ENCODE measurements at places on chromosomes 11 and 22. TPM values are rescaled to one million over a fixed set of nuclear protein-coding genes. Genes with fewer than 3 reads are reported as not detected.

- peaks cover 47% of the 10 kb centered on the region for H3K4me1 ChIP-seq
- no peaks in the 10 kb centered on the region for H3K27me3 ChIP-seq
- H3K27ac ChIP-seq: peak overlapping the region; percentile 97
- peak overlapping the region; percentile 64 for H3K4me3 ChIP-seq
- no peaks in the 10 kb centered on the region for H3K36me3 ChIP-seq
These were observed 39.8 kb downstream of the IL18BP start for GRCh38 chr11:72038491-72038890.

DNA sequence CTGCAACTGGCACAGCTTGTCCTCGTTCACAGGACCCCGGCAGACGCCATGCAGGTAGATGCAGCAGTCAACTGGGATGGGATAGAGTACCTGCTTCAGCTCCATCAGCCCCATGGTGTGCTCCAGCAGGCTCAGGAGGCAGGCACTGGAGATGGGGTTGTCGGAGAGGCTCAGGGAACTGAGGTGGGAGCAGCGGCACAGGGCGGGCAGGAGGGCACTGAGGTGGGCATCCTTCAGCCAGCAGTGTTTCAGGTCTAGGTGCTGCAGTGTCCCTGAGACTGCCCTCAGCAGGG is 8.7 kb upstream of the TOP3B start:
- no peak for ATAC-seq
- H3K27me3 ChIP-seq: peaks cover 24% of the 10 kb centered on the region
- no peaks in the 10 kb centered on the region for H3K36me3 ChIP-seq
- no peaks in the 10 kb centered on the region for H3K4me1 ChIP-seq

DNA sequence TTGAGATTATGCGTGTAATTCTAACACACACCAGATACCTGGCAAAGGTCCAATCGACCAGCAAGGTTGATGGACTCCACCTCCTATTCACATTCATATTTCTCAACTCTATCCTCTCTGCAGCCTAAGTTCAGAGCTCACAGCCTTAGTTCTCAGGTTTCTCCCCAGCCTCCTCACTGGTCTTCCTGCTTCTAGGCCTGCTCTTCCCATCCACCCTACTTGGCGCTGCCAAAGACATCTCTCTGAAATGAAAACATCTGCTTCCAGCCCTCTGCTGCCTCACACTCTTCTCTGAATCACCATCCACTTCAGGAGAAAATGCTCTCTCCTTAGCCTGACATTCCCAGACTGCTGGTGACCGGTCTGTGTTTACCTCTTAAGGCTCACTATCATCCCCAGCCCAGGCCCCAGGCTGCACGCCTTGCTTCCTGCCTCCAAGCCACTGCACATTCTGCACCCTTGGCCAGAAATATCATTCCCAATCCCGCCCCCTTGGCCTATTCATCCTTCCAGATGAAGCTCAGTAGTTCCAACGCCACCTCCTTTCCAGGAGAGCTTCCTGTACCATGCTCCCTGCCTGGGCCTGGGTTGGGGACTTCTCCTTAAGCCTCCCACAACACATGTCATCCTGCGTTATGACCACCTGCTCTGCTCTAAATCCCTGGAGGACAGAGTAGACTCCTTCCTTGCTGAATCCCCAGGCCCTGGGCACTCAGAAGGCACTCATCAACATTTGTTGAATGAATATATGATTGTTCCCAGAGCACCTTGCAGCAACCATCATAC is 3.5 kb downstream of the ARRB1 start:
- ATAC-seq: peak; percentile 37
- H3K4me1 ChIP-seq: peaks cover 8% of the 10 kb centered on the region
- no peaks in the 10 kb centered on the region for H3K27me3 ChIP-seq
- H3K4me3 ChIP-seq: no peak overlapping the region
- H3K27ac ChIP-seq: peak overlapping the region; percentile 90

- ATAC-seq: peak; percentile 68
- H3K36me3 ChIP-seq: no peaks in the 10 kb centered on the region
- H3K27ac ChIP-seq: no peak overlapping the region
- H3K4me3 ChIP-seq: no peak overlapping the region
- no peaks in the 10 kb centered on the region for H3K27me3 ChIP-seq
These were observed 34.5 kb upstream of the ANO3 start for GRCh38 chr11:26297189-26297975.

DNA sequence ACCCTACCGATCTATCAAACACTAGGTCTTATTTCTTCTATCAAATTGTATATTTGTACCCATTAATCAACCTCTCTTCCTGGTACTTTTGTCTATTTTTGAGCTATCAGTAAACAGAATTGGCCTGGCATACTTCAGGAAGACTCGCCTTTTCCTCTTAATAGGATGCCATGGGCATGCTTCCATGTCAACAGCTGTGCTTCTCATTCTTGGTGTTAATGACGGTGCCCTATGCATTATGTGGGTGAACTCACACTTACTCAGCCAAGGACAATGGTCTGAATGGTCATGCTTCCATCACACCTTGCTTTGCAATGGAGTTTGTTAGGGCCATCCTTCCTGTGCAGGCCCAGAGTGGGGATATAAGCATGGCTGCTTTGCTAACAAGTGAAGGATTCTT is 521.8 kb downstream of the MIAT start:
- H3K36me3 ChIP-seq: no peaks in the 10 kb centered on the region
- peaks cover 10% of the 10 kb centered on the region for H3K27me3 ChIP-seq
- H3K4me1 ChIP-seq: no peaks in the 10 kb centered on the region
- ATAC-seq: no peak
- no peak overlapping the region for H3K4me3 ChIP-seq

- no peaks in the 10 kb centered on the region for H3K36me3 ChIP-seq
- peak; percentile 78 for ATAC-seq
- H3K27ac ChIP-seq: peak overlapping the region; percentile 38
- no peak overlapping the region for H3K4me3 ChIP-seq
- no peaks in the 10 kb centered on the region for H3K27me3 ChIP-seq
- peaks cover 38% of the 10 kb centered on the region for H3K4me1 ChIP-seq
These were observed 11.2 kb upstream of the P4HA3 start for GRCh38 chr11:74322667-74323066.

GRCh38 chr11:17387811-17388210 is 648 bp downstream of the KCNJ11 start:
- no peak overlapping the region for H3K27ac ChIP-seq
- no peaks in the 10 kb centered on the region for H3K36me3 ChIP-seq

GRCh38 chr11:130772266-130773227 is 143.7 kb downstream of the SNX19 start:
- no peaks in the 10 kb centered on the region for H3K27me3 ChIP-seq
- peaks cover 15% of the 10 kb centered on the region for H3K4me1 ChIP-seq
- ATAC-seq: peak; percentile 50
- no peaks in the 10 kb centered on the region for H3K36me3 ChIP-seq

DNA sequence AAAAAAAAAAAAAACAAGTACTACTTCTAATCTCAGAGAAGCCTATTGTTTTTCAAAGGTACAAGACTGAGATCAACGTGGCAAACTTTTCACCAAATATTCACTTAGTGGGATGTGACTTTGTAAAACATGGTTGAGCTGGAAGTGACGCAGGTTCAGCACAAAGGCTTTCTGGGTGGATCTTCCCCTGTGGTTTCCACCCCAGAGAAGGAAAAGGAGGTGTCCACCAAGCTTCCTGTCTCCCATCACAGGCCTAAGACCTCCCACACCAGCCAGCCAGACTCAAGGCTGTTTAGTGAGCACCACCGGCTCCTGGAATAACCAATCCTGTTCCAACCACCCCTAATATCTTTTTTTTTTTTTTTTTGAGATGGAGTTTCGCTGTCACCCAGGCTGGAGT is 5.7 kb downstream of the TMEM184B start:
- no peaks in the 10 kb centered on the region for H3K27me3 ChIP-seq
- no peaks in the 10 kb centered on the region for H3K36me3 ChIP-seq
- ATAC-seq: peak; percentile 71
- no peak overlapping the region for H3K4me3 ChIP-seq
- H3K4me1 ChIP-seq: no peaks in the 10 kb centered on the region

- no peak for ATAC-seq
- H3K27ac ChIP-seq: no peak overlapping the region
- H3K4me1 ChIP-seq: no peaks in the 10 kb centered on the region
- H3K36me3 ChIP-seq: no peaks in the 10 kb centered on the region
These were observed 72.0 kb upstream of the LMO1 start for GRCh38 chr11:8335683-8336082.

The MRPL48 gene
- total RNA-seq: 23.0 TPM

The KIF18A gene
- total RNA-seq: 0.15 TPM

The LRFN4 gene
- 17.5 TPM for total RNA-seq

The DDX25 gene
- not detected for total RNA-seq

The SPI1 gene
- total RNA-seq: 4.2 TPM

The MMP13 gene
- total RNA-seq: not detected

The OLFML1 gene
- total RNA-seq: 6.7 TPM

The CDC42BPG gene
- 0.13 TPM for total RNA-seq

The PAMR1 gene
- total RNA-seq: 5.6 TPM

The KDM4D gene
- 0.89 TPM for total RNA-seq

The BIK gene
- total RNA-seq: 1.7 TPM

The PIWIL4 gene
- total RNA-seq: 8.5 TPM

All from gastroesophageal sphincter (tissue), 4 donors.